ENCODE measurements at places on chromosomes 16 and 17.

- no peak for DNase-seq
- H3K27ac ChIP-seq: no peak overlapping the region
- no peak overlapping the region for H3K4me3 ChIP-seq
Measured at GRCh38 chr16:77385481-77385880, 49.4 kb downstream of the ADAMTS18 start.

- no peaks in the 10 kb centered on the region for H3K27me3 ChIP-seq
- H3K4me3 ChIP-seq: no peak overlapping the region
- no peaks in the 10 kb centered on the region for H3K36me3 ChIP-seq
- no peaks in the 10 kb centered on the region for H3K4me1 ChIP-seq
- DNase-seq: no peak
- no peak overlapping the region for H3K27ac ChIP-seq
Measured at GRCh38 chr16:49747654-49748053, 108.3 kb downstream of the ZNF423 start.

GRCh38 chr17:32323811-32324491 lies 18.0 kb downstream of the C17orf75 start:
- no peaks in the 10 kb centered on the region for H3K36me3 ChIP-seq
- DNase-seq: no peak
- no peaks in the 10 kb centered on the region for H3K4me1 ChIP-seq
- no peak overlapping the region for H3K4me3 ChIP-seq

- H3K4me1 ChIP-seq: peaks cover 28% of the 10 kb centered on the region
- no peaks in the 10 kb centered on the region for H3K36me3 ChIP-seq
- DNase-seq: no peak
- H3K4me3 ChIP-seq: no peak overlapping the region
- no peak overlapping the region for H3K27ac ChIP-seq
Measured at GRCh38 chr16:70749006-70749678, 51.8 kb downstream of the VAC14 start.

- H3K4me1 ChIP-seq: peaks cover 1% of the 10 kb centered on the region
- H3K27me3 ChIP-seq: no peaks in the 10 kb centered on the region
- H3K4me3 ChIP-seq: peak overlapping the region; percentile 16
- no peak for DNase-seq
- H3K36me3 ChIP-seq: no peaks in the 10 kb centered on the region
- no peak overlapping the region for H3K27ac ChIP-seq
Measured at GRCh38 chr17:76642994-76643393, 563 bp downstream of the ST6GALNAC1 start.

DNA sequence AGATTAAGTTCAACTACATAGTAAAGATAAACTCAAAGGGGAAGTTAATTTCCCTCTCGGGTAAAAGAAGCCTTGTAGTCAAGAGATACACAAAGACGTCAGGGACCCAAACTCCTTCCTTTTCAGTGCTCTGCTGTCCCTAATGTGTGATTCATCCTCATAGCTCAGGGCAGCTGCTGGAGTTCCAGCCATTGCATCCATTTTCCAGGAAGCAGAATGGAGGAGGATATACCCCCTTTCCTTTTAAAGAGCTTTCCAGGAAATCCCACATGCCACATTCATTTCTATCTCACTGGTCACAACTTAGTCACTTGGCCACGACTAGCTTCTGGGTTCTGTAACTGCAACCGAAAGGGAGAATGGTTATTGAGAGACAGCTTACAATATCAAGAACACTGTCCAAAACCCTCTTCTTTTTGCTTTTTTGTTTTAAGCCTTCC lies 95.3 kb downstream of the SOCS1 start:
- H3K4me1 ChIP-seq: peaks cover 9% of the 10 kb centered on the region
- no peak overlapping the region for H3K4me3 ChIP-seq
- H3K27me3 ChIP-seq: no peaks in the 10 kb centered on the region
- no peak for DNase-seq

GRCh38 chr17:4345581-4346252 lies 20.8 kb downstream of the UBE2G1 start:
- peaks cover 5% of the 10 kb centered on the region for H3K4me1 ChIP-seq
- H3K27me3 ChIP-seq: no peaks in the 10 kb centered on the region
- no peak overlapping the region for H3K27ac ChIP-seq
- no peak overlapping the region for H3K4me3 ChIP-seq
- DNase-seq: no peak

DNA sequence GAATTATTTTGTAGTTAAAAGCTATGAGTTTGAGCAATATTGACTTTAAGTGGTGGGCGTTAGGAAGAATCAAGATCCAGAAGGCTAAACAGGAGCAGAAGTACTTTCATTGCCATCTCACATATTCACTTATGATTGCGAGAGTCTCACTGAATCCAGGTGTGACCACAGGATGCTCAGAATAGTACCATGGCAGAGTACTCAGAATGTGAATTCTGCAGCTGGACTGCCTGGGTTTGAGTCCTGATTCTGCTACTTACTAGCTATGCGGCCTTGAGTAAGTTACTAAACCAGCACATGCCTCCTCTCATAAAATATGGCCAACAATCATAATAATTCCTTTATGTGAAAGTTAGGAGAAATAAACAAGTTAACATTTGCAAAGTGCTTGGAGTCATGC lies 109.5 kb downstream of the CA10 start:
- H3K4me3 ChIP-seq: no peak overlapping the region
- H3K27ac ChIP-seq: no peak overlapping the region
- H3K4me1 ChIP-seq: no peaks in the 10 kb centered on the region
- DNase-seq: no peak
- no peaks in the 10 kb centered on the region for H3K36me3 ChIP-seq

DNA sequence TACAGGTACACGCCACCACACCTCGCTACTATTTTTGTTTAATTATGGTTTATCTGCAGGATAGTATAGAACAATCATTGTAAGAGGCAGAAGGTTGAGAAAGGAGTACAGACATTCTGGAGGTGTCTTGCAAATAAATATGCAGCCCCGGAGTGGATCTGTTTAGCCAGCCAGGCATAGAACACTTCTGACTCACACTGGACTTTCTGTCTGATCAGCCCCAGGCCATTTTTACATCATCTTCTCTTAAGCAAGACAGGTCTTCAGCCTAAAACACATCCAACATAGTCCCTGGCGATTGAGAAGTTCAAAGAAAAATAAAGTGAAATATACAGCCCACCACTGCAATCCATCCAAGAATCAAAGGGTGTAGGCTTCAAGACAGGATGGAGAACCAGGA lies 81.4 kb downstream of the XYLT1 start:
- no peaks in the 10 kb centered on the region for H3K36me3 ChIP-seq
- H3K27ac ChIP-seq: no peak overlapping the region
- no peaks in the 10 kb centered on the region for H3K27me3 ChIP-seq
- DNase-seq: no peak

DNA sequence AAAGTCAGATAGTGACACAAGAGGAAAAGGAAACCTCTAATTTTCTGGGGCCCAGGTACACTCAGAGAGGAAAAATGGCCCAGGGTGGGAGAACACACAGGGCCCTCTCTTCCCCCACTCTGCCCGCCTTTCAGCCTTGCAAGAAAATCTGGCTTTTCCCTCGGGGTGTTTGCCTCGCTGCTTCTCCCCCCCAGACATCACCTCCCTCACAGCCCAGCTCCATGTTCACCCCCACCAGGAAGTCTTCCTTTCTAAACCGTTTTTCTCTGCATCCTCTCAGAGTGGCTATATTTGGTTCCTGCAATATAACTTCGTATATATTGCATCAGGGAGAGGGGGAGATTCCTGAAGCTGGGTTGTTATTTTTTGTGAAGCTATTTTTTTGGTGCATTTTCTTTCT lies 27.3 kb downstream of the RPRML start:
- no peaks in the 10 kb centered on the region for H3K27me3 ChIP-seq
- no peak overlapping the region for H3K27ac ChIP-seq
- no peak for DNase-seq
- H3K4me3 ChIP-seq: no peak overlapping the region

DNA sequence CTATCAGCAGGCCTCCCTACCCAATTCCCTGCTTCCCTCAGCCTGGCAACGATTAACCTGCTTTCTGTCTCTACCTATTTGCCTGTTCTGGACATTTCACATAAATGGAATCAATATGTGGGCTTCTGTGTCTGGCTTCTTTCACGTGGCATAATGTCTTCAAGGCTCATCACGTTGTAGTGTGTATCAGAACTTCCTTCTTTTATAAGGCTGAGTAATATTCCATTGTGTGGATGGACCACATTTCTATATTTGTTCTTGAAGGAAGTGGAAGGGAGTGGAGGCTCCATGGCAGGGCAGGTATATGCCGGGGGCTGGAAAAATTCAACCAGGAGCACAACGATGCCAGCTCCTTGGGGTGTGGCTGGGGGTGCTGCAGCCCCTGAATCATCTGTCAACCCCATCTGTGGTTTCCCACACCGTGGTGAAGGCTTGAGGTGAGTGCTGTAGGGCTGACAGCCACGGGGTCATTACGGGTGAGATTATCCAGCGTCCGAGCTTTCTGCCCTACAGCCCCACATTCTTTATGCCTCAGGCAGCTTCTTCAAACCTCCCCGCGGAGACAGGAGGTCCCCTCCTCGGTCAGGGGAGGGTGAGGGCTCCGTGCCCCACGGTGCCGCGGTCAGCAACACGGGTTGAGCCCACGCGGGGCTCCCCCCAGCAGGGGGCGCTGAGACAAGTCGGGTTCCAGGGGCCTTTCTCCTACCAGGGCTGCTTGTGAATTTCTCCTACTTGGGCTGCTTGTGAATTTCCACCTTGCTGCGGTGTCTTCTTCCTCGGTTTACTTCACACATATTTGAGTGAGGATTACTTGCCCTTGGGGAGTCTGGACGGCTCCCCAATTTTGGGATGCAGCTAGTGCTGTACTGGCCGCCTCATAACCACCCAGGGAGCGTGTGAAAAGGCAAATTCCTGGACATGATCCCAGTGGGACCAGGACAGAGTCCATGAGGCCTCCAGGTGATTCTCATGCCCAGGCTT lies 18.3 kb upstream of the WFIKKN2 start:
- no peaks in the 10 kb centered on the region for H3K27me3 ChIP-seq
- H3K4me3 ChIP-seq: no peak overlapping the region
- H3K36me3 ChIP-seq: no peaks in the 10 kb centered on the region

- no peak overlapping the region for H3K4me3 ChIP-seq
- no peak for DNase-seq
- no peak overlapping the region for H3K27ac ChIP-seq
- H3K27me3 ChIP-seq: no peaks in the 10 kb centered on the region
- no peaks in the 10 kb centered on the region for H3K36me3 ChIP-seq
Measured at GRCh38 chr17:79760197-79760906, 17.6 kb upstream of the CBX2 start.

- H3K36me3 ChIP-seq: no peaks in the 10 kb centered on the region
- H3K4me3 ChIP-seq: no peak overlapping the region
- H3K27me3 ChIP-seq: no peaks in the 10 kb centered on the region
- H3K4me1 ChIP-seq: no peaks in the 10 kb centered on the region
- no peak overlapping the region for H3K27ac ChIP-seq
Measured at GRCh38 chr17:32609085-32609484, 122.3 kb downstream of the CDK5R1 start.

DNA sequence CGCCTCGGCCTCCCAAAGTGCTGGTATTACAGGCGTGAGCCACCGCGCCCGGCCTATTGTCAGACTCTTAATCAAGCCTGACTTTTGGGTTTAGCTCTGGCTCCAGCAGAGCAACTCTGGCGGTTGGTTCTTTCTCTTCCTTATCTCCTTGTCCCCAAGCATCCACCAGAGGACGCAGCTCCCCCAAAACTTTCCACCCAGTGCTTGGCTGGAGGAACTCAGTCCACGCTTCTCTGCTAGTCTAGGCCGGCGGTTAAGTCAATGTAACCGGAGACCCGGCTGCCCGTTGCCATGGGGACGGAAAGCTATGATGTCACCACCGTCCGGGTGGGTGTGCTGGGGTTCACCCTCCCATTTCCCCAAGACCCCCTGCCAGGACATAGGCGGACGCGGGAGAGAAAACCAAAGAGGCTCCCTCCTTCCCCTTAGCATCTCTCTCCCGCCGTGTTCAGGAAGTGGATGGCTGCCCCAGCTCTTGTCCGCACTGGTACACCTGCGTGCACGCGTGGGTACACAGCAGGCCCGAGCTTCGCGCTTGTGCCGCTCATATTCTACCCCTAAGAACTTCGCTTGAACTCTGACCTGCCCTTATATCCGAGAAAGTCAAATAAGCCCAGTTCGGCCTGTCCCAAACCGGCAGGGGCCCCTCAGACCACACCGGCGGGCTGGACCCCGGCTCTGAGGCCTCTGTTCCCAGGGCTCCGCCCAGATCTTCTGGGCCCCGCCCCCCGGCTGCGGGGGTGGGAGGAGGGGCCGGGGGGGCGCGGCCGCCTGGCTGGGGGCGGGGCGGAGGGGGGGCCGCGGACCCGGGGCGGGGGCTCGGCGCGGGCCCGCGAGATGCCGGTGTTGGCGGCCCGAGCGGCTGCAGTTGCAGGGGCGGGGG lies at the start of gene RND2:
RND2 (plus strand) TSS at position 825 of the 883 bp plus-strand sequence. CDS start 117 bp downstream, outside the sequence.
- peaks cover 8% of the 10 kb centered on the region for H3K4me1 ChIP-seq
- no peaks in the 10 kb centered on the region for H3K27me3 ChIP-seq
- DNase-seq: peak; percentile 89
- peak within 1 kb of the TSS; percentile 56 for H3K4me3 ChIP-seq
- H3K27ac ChIP-seq: peak within 1 kb of the TSS; percentile 78
- H3K36me3 ChIP-seq: no peaks in the 10 kb centered on the region

DNA sequence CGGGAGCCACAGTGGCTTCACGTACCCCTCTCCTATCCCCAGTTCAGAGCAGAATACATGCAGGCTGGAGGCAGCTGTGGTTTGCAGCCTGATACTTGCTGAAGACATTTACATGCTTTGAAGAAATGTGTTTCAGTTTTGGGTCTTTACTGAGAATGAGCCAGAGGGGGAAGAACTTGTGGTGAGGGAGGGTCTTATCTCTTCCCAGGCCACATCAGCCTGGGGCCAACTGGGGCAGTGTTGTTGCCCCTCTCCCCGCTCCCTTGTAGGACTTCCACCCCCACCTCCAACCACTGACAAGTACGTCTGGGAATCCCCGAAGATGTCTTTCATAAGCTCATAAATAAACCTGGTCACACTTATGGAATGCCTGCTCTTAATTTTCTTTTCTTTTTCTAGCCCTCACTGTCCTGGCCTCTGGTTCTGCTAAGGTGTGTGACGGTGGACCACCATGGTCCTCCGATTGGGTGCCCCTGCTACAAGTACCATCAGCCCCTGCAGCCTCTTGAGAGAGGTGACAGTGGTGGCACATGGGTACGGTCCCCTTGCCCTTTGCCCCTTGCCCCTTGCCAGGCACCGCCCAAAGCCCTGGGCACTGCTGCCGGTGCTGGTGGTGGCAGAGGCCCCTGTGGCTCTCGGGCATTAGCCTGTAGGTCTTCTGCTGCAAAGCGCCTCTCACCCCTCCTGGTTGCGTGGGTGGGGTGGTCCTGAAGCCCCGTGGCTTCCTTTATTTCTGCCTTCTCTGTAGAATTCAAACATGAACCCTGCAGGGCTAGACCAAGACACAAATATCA lies 144.8 kb upstream of the RPH3AL start:
- H3K4me3 ChIP-seq: no peak overlapping the region
- no peaks in the 10 kb centered on the region for H3K27me3 ChIP-seq
- no peak for DNase-seq
- H3K4me1 ChIP-seq: no peaks in the 10 kb centered on the region
- no peaks in the 10 kb centered on the region for H3K36me3 ChIP-seq
- H3K27ac ChIP-seq: no peak overlapping the region

DNA sequence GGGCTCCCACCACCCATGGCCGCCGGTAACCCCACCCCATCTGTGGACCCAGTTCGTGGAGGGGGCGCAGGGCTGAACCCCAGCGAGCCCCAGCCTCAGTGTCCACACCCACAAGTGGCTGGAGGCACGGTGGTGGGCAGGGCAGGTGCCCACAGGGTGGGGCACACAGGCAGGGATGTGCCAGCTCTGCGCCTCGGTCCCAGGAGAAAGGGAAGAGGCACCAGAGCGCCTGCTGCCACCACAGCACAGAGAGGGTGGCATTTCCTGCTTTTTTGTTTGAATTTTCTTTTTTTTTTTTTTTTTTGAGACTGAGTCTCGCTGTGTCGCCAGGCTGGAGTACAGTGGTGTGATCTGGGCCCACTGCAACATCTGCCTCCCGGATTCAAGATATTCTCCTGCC lies 19.0 kb downstream of the ZFPM1 start:
- H3K27ac ChIP-seq: no peak overlapping the region
- peaks cover 2% of the 10 kb centered on the region for H3K4me1 ChIP-seq
- H3K36me3 ChIP-seq: no peaks in the 10 kb centered on the region
- no peak for DNase-seq
